ENCODE measurements at places on chromosomes 12 and 14.

- DNase-seq: peak; percentile 12
These were observed 149.7 kb upstream of the DCN start for GRCh38 chr12:91332302-91332701.

DNA sequence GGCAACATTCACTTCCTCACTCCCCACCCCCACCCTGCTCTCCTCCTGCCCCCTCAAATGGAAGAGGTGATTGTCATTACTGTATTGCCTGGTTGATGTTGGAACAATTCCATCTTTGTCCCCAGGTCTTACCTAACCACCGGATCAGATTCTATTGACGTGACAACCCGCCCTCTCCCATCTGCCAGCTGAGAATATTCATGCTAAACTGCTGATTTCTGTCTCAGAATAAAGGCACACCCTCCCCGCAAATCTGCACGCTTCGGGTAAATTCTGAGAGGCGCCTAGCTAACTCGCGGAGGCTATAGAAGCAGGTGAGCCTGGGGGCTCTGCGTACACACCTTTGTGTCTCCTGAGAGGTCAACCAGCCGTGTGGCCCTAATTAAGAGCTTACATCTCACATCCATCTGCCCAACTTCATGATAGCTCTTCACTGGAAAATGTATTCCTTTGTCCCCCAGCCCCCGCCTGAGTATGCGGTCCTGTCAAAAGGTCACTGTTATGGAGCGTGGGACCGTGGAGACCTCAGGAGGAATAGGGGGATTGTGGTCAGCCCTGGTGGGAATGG, 1054.3 kb downstream of the VRK1 start:
- DNase-seq: no peak

DNA sequence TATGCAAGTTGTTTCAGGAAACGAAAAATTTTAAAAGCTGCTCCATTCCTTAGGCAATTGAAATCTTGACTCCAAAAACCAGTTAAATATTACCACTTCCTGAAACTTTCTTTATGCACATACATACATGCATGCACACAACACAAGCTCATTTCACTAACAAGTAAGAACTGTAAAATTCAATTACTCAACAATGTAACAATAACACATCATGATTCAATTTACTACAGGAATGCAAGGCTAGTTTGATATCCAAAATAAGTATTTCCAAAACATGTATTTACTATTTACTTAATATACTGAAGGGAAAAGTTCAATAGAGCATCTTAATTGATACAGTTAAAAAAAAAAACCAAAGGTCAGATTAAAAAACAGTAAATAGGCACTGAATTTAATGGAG, 19.6 kb downstream of the NAP1L1 start:
- DNase-seq: no peak

GRCh38 chr12:84763107-84763506, 149.5 kb downstream of the SLC6A15 start:
- peak; percentile 18 for DNase-seq

GRCh38 chr12:115354007-115354890, 670.3 kb upstream of the TBX3 start:
- DNase-seq: peak; percentile 95

DNA sequence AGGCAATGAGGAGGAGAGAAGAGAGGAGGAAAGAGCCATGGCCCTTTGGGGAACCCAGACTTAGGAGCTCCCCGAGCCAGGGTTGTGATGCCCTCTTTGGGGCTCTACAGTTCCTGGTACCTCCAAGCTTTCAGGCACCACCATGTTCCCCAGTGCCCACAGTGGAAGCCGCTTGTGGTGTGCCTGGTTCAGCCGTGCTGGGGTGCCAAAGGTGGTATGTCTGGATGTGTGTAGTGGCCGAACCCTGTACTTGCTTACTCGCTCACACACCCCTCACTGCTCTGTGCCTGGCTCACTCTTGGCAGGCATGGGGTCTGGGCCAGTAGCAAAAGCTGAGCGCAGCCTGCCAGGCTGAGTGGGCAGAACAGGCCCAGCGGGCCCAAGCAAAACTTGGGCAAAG, 210.7 kb downstream of the MON2 start:
- no peak for DNase-seq

- no peak for DNase-seq
These were observed 229.3 kb downstream of the PCNX1 start for GRCh38 chr14:71136386-71137060.

- peak; percentile 77 for DNase-seq
These were observed 515.9 kb upstream of the TBX3 start for GRCh38 chr12:115199831-115200230.

DNA sequence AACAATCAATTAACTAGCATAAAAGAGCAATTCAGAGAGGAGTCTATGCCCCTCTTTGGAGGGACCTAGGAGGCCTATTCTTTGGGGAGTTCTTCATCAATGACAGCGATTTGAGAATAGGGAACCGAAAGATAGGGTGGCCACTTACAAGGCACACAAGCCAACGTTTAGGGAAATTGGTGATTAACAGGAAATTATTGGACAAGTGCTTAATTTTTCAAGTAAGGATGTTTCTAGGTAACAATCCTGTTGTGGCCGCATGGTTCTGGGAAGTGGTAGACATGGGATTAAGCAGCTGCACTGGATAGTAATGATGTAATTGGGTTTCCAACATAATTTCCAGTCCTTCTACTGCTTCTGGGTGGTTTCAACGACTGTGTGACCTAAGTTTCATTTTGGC, 83.2 kb downstream of the HMGA2 start:
- no peak for DNase-seq

GRCh38 chr12:28268608-28269229, 78.5 kb downstream of the CCDC91 start:
- DNase-seq: no peak

GRCh38 chr12:49260571-49261363, 4.1 kb upstream of the TUBA1C start:
- DNase-seq: no peak

- peak; percentile 34 for DNase-seq
These were observed 87.0 kb downstream of the SEC23A start for GRCh38 chr14:39015964-39016577.

GRCh38 chr14:70619708-70620107, 19.3 kb upstream of the MED6 start:
- DNase-seq: no peak

GRCh38 chr14:73997944-73998447, 21.1 kb downstream of the ENTPD5 start:
- no peak for DNase-seq

DNA sequence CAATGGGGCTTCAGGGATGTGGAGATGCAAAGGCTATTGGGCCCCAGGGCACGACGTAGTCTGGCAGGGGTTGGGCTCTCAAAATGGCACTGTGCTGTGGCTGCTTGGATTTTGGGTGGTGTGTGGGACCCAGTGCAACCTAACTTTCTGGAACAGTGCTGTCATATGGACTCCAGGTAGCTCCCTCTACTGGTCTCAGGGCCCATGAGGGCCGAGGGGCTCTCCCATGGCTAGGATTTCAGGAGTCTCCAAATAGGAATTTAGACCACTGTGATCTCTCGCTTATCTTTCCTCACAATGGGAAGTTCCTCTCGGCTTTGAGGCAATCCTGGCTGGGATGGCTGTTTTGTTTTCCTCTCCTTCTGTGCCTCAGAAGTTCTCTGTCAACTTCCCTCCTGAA, 68.2 kb upstream of the MUCL1 start:
- DNase-seq: no peak

GRCh38 chr12:130764073-130764472, 48.0 kb upstream of the RIMBP2 start:
- no peak for DNase-seq

- no peak for DNase-seq
These were observed 1.2 kb downstream of the GSC start for GRCh38 chr14:94768521-94769390.

DNA sequence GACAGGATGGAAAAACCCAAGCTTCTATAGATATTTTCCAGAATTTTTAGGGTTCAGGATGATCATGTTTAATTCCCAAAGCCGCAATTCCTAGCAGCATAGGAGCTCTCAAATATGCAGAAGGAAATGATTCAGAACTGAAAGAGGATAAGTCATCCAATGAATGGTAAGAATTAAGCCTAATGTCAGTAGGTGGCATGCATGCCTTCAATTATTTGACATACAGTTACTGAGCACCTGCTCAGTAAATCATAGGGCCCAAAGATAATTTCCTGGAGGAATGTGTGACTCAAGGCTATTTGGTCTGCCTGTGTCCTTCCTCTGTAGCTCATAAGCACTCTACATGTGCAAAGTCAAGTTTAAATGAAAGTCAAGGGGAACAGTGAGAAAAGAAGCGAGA, 116.8 kb upstream of the SLC38A4 start:
- no peak for DNase-seq

- no peak for DNase-seq
These were observed 160.6 kb downstream of the CAPZA3 start for GRCh38 chr12:18898470-18898869.

- no peak for DNase-seq
These were observed 136.5 kb upstream of the CRY1 start for GRCh38 chr12:107229827-107230226.

DNA sequence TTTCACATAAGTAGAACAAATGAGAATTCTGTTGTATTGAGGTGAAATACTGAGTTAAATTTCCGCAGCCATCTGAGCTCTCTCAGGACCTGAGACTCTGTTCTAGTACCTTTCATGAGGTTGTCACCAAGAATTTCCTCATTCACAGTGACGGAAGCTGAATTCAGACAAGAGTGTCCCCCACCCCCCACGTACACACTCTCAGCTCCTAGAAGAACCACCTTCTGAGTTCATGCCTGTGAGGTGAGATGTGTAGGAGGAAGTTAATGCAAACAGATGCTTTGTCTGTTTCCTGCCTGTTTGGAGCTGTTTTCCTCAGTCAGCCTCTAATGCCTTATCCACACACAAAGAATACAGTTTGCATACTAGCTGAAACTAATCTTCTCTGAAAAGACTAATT, 18.2 kb downstream of the BICDL1 start:
- no peak for DNase-seq

- DNase-seq: no peak
These were observed 83.7 kb upstream of the EGLN3 start for GRCh38 chr14:34034447-34035176.

DNA sequence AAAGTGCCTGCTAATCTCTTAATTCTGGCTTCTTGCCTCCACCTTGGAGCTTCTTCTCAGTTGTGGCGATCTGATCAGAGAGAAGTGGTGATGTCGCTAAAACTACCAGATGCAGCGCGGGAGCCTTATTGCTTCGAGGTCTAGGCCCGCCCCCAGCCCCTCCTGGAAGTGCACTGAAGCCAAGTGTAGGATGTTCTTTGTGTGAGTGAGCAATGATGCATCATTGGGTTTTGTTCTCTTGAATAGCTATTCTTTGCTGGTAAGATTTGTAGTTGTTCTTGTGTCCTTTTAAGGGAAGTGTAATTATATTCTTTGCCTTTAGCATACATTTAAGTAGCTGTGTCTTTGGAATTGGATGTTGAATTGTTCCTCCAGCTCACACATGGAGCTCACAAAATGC, 35.8 kb downstream of the MTHFD1 start:
- peak; percentile 14 for DNase-seq

DNA sequence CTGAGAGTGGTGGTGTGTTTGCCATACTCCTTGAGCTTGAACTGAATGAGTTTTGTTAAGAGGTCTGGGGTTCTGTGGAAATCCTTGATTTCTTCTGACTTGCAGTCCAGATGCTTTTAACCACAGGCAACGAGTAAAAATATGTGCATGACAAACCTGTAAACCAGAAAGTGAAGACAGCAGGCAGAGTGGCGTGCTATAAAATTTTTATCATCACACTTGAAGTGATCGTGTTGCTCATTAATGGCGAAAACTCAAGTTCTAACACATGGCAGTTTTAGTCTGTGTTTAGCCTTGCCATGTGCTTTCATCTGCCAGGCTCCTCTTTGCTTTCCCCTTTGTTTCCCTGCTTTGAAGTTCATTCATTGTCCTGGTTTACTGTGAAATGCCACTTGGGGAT, 28.0 kb downstream of the TXNRD1 start:
- DNase-seq: no peak

- DNase-seq: no peak
These were observed 41.6 kb downstream of the KANSL2 start for GRCh38 chr12:48640428-48640827.

- DNase-seq: no peak
These were observed 237.4 kb upstream of the RGS6 start for GRCh38 chr14:71694591-71695530.

- no peak for DNase-seq
These were observed 43.8 kb upstream of the ARID2 start for GRCh38 chr12:45685680-45686079.

DNA sequence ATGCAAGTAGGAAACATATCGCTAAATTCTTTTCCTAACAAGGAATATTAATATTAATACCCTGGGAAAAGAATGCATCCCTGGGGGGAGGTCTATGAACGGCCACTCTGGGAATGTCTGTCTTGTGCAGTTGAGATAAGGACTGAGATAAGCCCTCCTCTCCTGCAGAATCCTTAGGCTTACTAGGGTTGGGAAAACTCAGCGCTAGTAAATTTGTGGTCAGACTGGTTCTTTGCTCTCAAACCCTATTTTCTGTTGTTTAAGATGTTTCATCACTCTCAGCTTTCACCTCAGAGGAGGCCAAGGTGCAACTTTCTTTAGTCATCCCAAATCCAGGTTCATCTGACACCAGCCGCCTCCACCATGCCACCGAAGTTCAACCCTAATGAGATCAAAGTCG, 11.2 kb upstream of the RESF1 start:
- DNase-seq: no peak

GRCh38 chr12:74412606-74413230, 124.9 kb upstream of the ATXN7L3B start:
- DNase-seq: peak; percentile 1

GRCh38 chr12:94184995-94185719, 36.8 kb downstream of the PLXNC1 start:
- DNase-seq: no peak

GRCh38 chr14:56168007-56168616, 49.9 kb downstream of the PELI2 start:
- DNase-seq: no peak

DNA sequence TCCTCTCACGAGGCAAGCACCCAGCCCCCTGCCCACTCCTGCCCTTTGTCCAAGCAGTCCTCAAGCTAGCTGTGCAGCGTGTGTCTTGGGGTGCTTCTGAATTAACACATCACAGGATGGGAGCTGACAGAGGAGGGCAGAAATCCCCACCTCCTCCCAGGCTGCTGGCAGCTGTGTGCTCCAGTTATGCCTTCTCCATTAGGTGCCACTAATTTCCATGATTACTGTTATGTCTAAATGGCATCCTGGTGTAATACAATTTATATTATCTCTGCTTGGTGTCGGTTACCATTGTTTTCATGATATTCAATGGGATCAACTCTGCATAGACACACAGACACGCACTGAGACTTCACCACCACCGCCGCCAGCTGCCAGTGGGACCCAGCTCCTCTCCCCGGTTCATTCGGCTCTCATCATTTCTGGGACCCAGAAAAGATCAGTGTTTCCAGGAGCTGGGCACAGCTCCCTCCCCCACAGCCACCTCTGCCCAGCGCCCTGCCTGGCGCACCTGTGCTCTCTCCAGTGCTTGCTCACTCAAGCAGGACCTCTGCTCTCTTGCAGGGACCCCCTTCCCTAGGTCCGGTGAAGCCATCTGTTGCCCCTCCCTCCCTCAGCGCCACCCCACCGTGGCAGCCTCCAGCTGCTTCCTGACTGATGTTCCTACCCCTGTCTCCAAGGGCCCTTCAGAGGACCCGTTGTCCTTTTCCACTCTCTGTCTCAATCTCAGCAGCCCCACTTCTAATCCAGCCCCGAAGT, 167.5 kb upstream of the FKBP4 start:
- DNase-seq: no peak

- DNase-seq: peak; percentile 22
These were observed 191.0 kb upstream of the BTG1 start for GRCh38 chr12:92336641-92337040.
